ENCODE measurements at places on chromosomes 12 and 14.

DNA sequence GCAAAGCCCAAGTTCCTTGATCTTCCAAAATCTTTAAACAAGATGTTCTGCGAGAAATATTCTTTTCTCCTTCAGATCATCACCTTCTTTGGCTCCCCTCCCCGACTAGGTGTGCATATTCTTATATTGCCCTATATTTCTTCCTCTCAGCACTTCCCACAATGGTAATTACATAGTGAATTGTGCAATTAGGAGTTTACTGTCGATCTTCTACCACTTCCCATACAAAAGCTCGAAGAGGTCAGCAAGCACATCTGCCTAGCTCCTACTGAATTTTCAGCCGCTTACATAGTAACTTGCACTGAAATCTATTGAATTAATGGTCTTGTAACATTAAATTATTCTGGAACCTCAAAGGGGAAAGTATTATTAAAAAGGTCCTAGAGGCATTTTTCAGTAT, 16.7 kb downstream of the OSBPL8 start:
- no peak for DNase-seq

DNA sequence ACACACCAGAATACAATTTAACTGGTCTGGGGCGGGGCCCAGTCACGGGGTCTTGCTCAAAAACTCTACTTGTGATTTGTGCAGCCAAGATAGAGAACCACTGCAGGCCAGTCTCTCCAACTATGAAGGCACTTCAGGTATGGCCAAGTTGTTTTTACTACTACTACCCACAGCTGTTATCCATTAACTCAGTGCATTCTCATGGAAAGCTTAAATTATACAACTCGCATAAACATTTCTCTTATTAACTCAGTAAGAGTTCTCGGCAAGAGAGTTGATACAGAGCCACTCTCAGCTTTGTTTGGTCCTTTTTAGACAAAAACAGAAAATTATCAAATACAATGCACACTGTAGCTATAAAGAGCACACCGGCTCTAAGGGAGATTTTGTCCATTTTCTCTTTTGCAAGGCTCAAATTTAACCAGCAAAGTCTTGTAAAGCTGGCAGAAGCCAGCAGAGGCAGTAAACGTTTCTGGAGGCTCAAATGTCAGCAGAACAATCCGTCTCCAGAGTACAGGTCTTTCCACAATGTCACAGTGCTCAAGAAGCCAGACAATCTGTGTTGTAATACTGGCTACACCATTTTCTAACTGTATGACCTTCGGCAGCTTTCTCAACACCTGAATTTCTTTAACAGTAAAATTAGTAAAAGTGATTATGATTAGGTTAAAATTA, 85.9 kb downstream of the PTGER2 start:
- DNase-seq = no peak

GRCh38 chr14:104374718-104375080, 204.9 kb upstream of the C14orf180 start:
- no peak for DNase-seq

GRCh38 chr12:152440-152839, 61.5 kb downstream of the SLC6A12 start:
- no peak for DNase-seq

GRCh38 chr14:47277703-47278102, 397.7 kb downstream of the MDGA2 start:
- DNase-seq = no peak

GRCh38 chr12:25752710-25753309, 199.7 kb upstream of the LMNTD1 start:
- DNase-seq = no peak

DNA sequence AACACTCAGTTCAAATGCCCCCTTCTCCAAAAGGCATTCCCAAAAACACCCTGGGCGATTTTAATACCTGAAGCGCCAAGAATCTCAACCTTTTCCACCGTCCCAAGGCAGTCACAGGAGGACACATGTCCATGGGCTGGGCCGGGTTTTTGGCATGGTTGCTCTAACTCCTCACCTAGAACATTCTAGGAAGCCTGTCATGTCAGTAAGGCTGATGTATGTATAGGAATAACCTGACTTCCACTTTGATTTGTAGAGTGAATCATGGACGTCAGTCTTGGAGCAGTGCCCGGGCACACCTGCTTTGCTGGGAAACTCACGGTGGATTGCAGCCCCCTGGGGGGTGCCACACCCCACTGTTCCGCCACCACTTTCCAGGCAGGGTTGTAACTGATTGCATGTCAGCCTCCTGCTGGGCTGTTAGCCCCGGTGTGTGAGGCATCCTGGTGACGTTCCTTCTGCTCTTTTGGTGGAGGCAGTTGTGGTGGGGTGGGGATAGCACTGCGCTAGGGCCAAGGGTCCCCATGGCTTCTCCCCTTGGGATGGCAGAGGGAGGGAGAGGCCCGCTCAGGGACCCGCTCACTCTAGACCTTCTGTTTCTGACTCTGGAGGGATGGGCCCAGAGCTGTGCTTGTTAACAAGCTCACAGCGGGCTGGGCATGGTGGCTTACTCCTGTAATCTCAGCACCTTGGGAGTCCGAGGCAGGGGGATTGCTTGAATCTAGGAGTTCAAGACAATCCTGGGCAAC, 35.2 kb upstream of the FAM181A start:
- DNase-seq = no peak

- DNase-seq = no peak
Measured at GRCh38 chr12:51871126-51871525, 16.8 kb upstream of the ANKRD33 start.

- no peak for DNase-seq
Measured at GRCh38 chr14:70013271-70013873, 134.2 kb downstream of the SMOC1 start.

GRCh38 chr12:117189725-117190209, 503 bp downstream of the FBXO21 start:
- DNase-seq = no peak

DNA sequence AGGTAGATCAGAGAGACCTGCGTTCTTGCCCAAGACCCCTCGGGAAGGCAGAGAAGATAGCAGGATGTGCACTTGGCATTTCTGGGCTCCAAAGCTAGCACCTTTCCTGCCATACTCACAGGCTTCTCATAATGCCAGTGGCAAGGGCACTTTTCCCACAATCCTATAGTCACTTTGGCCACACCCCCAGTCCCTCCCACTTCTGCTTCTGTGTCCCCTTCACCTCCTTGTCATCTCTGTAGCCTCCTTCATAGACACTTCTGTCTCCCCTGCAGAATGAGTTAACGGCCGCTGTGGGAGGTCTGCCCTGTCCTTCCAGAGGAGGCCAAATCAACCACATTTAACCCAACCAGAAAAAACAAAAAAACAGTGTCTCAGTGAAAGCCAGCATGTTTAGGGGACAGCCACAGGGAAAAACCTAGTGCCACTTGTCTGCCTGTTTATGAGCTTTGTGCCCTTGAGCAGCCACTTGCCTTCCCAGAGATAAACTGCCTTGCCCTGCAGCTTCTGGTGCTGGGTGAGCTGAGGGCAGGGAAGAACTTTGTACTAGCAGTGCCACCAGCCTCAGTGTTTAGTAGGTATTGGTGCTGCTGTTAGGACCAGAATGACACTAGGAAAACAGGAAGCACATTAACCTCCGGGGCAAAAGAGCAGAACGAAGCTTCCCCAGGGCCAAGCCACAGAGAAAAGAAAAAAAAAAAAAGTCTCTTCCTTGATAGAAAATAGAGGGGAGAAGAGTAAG, 193.0 kb upstream of the PWP1 start:
- DNase-seq = no peak

DNA sequence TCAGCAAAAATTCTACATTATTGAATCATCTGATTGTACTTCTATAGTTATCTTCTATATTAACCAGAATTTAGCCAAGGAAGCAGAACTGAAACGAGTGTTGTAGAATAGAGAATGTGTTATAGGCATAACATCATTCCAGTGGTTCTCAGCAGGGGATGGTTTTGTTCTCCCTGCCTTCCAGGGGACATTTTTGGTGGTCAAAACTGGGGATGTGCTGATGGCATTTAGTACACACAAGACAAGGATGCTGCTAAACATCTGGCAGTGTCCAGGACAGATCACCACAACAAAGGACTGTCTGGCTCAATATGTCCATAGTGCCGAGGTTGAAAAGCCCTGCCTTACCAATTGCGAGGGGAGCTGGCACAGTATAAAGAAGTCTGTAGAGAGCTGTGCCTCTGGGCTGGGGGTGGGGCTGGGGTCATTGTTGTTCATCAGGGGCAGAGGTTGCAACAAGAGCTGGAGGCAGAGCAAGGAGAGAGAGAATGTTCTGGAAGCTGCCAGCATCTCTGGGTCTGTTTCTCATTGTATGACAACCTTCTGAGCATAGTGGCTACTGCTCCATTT, 1472.8 kb downstream of the AACS start:
- no peak for DNase-seq

DNA sequence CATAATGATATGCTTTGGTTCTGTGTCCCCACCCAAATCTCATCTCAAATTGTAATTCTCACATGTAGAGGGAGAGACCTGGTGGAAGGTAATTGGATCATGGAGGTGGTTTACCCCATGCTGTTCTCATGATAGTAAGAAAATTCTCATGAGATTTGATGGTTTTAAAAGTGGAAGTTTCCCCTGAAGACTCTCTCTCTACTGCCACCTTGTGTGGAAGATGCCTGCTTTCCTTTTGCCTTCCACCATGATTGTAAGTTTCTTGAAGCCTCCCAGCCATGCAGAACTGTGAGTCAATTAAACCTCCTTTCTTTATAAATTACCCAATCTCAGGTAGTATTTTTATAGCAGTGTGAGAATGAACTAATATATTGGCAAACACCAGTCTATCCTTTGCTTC, 260.4 kb upstream of the PPFIA2 start:
- no peak for DNase-seq

DNA sequence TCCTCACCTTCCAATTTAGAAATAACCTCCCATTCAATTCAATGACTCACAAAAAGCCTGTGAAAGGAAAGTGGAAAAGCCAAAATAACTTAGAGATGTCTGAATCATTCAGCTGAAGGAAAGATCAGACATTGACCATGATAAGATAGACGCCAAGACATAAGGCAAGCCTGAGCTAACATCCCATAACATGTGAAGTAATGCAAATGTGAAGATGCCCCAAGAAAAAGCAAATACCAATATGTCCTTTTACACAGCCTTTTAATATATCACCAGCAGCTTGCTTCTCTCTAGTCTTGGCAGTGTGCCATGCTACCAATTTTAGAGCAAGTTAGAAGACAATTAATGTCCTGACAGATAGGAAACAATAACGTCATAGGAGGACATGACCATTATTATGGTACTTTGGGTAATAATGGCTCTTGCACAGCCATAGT, 2.4 kb upstream of the NUMB start:
- no peak for DNase-seq

DNA sequence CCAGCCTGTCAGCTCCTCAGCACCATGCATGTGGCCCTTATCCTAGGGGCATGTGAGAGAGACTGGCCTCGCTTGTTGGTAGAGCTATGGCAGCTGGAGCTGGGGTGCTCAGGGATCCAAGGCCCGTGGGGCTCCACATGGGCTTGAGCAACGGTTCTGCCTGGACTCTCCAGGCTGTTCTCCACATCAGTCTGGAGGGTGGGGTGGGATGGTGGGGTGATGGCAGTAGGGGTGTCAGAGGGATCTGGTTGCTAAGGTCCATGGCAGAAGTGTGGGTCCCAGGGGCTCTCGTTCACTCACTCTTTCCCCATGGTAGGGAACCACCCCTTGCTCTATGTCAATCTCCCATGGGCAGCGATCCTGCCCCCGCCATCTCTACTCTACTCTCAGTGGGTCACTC, 622.6 kb downstream of the LRFN5 start:
- no peak for DNase-seq

DNA sequence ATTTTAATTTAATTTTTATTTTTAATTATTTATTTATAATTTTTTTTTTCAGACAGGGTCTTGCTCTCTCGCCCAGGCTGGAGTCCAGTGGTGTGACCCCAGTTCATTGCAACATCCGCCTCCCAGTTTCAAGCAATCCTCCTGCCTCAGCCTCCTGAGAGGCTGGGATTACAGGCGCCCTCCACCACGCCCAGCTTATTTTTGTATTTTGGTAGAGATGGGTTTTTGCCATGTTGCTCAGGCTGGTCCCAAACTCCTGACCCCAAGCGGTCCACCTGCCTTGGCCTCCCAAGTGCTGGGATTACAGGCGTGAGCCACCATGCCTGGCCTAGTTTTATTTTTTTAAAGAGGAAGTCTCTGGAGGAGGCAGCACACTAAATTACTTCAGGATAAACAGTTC, 13.7 kb upstream of the PEBP1 start:
- DNase-seq = no peak

DNA sequence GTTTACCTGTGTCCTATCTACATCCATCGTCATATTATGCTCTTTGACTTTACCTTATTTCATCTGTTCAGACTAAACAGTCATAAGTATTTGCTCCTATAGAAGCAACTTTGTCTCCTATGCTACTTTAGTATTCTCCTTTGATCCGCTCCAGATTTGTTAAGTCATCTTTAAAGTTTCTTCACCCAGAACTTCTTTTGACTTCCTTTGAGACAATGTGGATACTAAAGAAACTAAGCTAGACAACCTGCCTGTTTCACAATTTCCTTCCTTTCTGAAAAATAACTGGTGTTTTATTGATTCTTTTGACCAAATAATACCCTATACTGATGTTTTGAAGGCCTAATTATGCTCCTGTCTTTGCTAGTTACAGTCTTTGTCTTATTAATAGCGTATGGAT, 30.0 kb upstream of the LRRK2 start:
- no peak for DNase-seq

GRCh38 chr12:25670076-25671055, 117.3 kb upstream of the LMNTD1 start:
- no peak for DNase-seq

GRCh38 chr14:77965919-77966435, 166.1 kb downstream of the ADCK1 start:
- DNase-seq = no peak

DNA sequence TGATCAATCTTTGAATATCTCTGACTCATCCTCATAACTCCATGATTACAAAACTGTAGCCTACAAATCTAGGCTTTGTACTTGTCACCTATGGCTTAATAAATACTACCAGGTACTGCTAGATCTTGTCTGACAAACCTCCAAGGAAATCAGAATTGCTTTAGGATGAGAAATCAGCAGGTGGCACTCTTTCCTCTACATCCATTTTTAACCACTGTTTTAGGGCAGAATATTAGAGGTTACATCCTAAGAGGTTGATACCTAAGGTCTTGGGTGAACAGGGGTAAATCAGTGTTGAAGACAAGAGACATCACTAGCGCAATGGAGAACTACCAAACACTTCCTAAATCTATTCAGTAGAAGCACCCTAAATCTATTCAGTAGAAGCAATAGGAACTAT, 63.1 kb upstream of the SOX5 start:
- DNase-seq = no peak

DNA sequence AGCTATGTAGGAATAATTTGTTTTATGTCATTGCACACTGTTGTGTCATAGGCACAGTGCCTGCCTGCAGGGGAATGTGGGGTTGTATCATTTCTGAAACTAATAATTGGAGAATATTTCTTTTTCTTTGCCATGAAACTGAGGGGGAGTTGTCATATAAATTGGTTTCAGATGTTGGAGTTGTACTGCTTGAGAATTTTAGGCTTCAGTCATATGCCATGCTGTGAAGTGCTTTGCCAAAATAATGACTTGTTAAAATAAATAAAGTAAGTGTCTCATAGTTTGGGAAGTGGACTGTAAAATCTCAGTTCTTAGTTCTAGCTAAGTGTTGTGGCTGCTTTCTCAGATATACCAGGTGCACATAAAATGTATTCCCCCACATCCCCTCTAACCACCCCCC, 116.8 kb downstream of the DAAM1 start:
- DNase-seq = no peak

Data from thoracic aorta (tissue), 2 donors.